Cerebellar nuclear complex (tissue), 1 donor: ENCODE measurements at places on chromosomes 2 and 18.

DNA sequence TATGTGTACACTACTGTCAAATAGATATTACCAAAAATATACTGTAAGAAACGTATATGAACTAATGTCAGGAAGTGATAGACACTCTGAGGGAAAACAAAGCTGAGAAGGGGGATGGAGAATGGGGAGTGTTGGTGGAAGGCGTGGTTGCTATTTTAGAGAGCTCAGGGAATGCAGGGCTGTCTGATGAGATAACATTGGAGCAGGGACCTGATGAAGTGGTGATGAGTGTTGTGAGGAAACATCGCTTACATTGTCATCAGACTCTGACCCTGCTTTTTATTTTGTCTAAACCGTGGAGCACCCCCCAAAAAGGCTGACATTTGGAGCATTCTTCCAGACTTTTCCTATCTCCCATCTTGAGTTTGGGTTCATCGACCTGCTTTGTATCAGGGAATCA lies 194.7 kb downstream of the LTBP1 start:
- no peak for DNase-seq

- DNase-seq: no peak
Observed at GRCh38 chr2:120344976-120345581, 857 bp upstream of the INHBB start.

- peak; percentile 4 for DNase-seq
Observed at GRCh38 chr18:77016936-77017335, 115.6 kb downstream of the MBP start.

- DNase-seq: peak; percentile 59
Observed at GRCh38 chr2:55112229-55113031, 62.2 kb upstream of the RTN4 start.

DNA sequence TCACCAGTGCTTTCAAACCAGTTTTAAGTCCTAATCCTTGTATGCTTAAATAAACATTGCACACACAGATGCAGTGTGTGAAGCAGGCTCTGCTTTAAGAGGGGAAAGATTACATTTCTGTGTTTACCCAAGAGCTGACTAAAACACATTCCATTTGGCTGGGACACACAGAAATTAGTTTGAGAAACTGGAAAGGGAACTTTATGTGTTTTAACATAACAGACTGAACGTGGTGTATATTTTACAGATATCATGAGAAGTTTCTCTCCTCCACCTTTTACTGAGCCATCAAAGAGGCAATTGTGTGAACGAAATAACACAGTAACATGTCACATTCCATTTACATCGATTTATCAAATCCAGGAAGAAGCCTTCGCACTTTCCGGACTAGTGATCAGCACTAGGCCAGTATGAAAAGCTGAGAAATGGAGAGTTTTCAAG lies 121.8 kb downstream of the MAIP1 start:
- DNase-seq: no peak

- no peak for DNase-seq
Observed at GRCh38 chr2:168964251-168964807, 63.2 kb downstream of the G6PC2 start.

GRCh38 chr18:11021477-11021876 lies 127.9 kb downstream of the PIEZO2 start:
- DNase-seq: no peak

GRCh38 chr2:83951378-83951947 lies 507.6 kb downstream of the SUCLG1 start:
- DNase-seq: no peak

DNA sequence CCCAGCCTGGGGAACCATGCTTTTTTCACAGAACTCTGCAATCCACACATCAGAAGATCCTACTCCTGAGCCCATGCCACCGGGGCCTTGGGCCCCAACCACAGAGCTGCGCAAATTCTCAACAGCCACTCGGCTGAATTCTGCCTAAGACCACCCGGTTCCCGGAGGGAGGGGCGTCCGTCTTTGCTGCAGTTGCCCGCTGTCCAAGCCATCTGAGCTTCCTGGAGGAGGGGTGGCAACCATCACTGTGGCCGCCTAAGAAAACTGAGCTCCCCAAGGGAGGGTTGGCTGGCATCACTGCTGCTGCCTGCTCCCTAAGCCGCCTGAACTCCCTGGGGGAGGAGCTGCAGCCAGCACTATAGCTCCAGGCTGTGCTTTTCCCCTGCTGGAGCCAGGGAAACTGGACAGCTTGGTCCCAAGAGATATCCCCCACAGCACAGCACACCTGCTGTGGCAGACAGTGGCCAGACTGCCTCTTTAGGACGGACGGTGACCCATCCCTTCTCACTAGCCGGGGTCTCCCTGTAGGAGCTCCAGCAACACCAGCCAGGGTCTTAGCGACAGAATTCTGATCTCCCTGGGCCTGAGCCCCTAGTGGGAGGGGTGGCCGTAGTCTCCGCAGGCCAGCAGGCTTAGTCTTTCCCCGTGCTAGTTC lies 1411.6 kb upstream of the CDH2 start:
- no peak for DNase-seq

GRCh38 chr2:118607641-118608040 lies 239.8 kb downstream of the EN1 start:
- no peak for DNase-seq

DNA sequence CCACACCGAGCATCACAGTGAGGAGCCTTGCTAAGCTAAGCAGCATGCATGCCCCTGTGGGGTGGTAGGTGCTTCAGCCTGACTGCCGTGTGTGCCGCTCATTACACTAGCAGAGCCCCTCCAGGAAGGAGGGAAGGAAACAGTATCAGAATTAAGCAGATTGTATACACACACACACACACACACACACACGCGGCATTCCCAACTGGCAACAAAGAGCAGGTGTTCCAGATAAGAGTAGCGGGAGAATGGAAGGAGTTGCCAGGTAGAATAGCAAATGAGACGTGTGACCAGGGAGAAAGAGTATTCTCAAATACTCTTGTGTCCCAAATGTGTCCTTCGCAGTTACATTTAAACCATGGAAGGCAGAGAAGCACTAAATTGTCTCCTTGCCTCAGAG lies 47.6 kb upstream of the TTC39C start:
- DNase-seq: no peak

- DNase-seq: no peak
Observed at GRCh38 chr2:76128622-76129021, 417.9 kb upstream of the GCFC2 start.

- DNase-seq: no peak
Observed at GRCh38 chr2:153584244-153584643, 105.7 kb upstream of the RPRM start.

GRCh38 chr2:55761024-55761423 lies 67.4 kb upstream of the PNPT1 start:
- DNase-seq: no peak

DNA sequence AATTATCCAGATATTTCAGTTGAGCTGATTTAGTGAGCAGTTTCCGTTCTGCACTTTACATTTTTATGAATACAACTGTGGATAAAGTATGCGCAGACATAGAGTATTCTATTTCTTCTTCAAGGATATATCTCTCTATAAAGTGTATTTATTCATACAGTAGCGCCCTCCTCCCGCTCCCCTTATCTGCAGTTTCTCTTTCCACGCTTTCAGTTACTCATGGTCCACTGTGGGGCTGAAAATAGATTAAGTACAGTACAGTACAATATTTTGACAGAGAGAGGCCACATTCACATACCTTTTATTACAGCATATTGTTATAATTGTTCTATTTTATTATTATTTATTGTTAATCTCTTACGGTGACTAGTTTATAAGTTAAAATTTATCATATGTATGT lies 19.7 kb upstream of the FHL2 start:
- no peak for DNase-seq

DNA sequence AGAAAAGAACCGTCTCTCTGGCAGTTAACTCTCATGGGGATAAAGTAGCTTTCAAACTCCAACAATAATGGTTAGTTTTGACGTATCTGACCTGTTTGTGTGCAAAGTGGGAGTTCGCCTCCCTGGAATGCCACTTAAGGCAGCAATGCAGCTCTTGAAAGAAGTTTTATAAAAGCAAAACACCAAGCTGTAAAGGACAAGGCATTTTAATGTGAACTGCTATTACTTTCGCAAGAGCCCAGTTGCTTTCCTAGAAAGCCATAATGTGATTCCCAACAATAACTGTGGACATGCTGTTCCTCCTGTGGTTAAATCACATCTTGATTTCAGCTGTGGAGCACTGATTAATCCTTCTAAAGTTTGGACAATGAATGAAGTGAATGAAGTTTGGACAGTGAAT lies 303.7 kb downstream of the PTPRM start:
- no peak for DNase-seq

DNA sequence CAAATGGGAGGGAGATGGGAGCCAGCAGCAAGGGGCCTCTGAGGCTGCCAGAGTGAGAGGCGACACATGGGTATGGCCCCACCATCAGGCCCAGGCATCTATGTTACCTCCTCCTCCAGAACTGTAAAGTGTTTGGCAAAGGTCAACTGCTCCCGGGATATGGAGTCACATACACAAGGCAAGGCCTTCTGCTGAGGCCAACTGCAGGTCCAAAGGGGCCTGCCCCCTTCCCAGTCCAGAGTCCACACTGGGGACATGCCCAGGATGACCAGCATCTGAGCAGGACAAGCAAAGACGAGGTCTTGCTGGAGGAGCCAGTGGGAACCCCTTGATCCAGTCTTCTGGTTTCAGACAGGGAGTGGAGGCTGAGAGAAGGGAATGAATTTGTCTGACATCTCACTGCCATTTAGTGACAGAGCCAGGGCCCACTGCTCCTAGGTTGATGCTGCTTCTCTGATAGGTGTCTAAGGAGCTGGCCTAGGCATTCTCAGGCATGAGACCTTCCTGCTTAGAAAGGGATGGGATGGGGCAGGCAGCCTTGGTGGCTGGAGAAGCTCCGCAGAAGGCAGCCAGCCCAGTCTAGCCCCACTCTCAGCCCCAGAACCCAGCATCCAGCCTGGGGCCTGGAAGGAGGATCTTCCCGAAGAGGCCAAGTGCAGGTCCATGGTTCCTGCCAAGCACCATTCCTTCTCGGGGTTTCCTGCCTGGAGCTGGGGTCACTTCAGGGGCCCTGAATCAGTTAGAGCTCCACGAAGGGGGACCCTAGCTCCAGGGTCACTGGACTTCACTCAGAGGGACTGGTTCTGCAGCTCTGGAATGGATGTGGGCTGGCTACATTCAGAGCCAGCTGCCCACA lies 26.4 kb downstream of the EMX1 start:
- DNase-seq: no peak

DNA sequence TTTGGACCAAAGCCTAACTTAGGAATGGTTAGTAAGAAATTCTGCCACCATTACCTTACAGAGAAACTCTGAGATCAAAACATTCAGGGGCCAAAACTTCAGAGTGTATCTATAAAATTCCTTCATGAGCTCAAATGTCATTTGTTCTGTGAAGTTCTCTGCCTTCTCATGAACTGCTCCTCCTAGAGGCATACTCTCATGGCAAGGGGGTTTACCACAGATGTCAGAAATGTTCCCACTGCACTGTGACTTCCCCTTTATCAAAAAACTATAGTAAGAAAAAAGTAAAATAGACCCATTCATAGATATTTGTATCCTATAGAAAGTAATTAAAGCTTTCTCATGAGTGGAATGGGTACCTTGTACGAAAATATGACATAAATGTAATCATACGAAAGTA lies 68.5 kb downstream of the USP40 start:
- DNase-seq: no peak

DNA sequence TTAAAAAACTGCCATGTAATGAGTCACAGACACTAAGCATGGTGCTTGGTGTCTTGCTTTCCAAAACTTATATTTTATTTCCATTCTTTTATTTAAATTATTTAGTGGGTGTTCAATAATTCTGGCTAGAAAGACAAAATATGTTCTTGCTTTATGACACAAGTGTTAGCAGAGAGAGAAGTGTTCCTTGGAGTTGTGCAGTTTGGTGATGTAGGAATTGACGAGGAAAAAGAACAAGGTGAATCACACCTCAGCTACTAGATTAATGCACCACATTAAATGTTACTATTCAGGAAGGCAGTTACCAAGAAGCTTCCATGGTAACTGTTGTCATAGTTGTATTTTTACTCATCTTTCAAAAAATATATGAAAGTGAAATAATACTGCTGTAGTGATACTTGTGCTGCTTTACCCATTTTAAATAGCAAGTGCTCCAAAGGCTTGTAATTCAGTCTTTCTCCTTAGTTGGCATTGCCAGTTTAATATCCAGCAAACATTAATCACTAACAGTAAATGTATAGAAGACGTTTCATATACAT lies 28.3 kb downstream of the ADAM23 start:
- no peak for DNase-seq

- DNase-seq: peak; percentile 15
Observed at GRCh38 chr2:10124538-10125045, 2.1 kb downstream of the RRM2 start.

DNA sequence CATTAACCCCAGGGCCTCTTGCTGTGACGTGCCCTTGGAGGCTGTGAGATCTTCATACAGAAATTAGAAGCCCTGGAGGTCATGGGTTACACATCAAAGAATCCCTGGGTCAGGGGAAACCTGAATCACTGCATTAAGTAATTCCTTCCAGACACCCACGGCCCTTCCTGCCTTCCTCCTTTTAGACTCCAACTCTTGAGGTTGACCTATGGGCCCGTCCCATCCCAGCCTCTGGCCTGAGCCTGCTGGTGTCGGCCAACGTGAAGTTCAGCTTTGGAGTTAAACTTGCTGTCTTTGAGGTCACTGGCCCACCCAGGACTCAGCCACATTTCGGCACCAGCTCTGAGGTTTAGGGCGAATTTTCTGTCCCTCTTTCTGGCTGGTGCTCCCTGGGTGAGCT lies 198.3 kb downstream of the ACKR3 start:
- no peak for DNase-seq

GRCh38 chr2:156719036-156719435 lies 282.9 kb downstream of the GPD2 start:
- DNase-seq: no peak

GRCh38 chr2:220891405-220891804 lies 680.7 kb downstream of the EPHA4 start:
- no peak for DNase-seq

- DNase-seq: no peak
Observed at GRCh38 chr18:33755931-33756560, 178.0 kb downstream of the ASXL3 start.

- DNase-seq: peak; percentile 77
Observed at GRCh38 chr2:201860636-201861066, 54.3 kb downstream of the CDK15 start.

DNA sequence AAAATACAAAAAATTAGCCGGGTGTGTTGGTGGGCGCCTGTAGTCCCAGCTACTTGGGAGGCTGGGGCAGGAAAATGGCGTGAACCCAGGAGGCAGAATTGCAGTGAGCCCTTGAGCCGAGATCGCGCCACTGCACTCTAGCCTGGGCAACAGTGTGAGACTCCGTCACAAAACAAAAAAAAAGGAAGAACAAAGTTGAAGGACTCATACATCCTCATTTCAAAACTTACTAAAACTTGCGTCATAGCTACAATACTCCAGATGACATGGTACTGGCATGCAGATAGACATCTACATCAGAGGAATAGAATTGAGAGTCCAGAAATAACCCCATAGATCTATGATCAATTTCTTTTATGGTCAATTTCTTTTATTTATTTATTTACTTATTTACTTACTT lies 13.6 kb upstream of the CYP27C1 start:
- DNase-seq: no peak

GRCh38 chr2:151002959-151003600 lies 258.6 kb downstream of the RBM43 start:
- DNase-seq: no peak

GRCh38 chr18:68699043-68699442 lies 15.9 kb downstream of the TMX3 start:
- no peak for DNase-seq
